HepG2 (cell line): ENCODE measurements at places on chromosomes 2 and 18. TPM values are rescaled to one million over a fixed set of nuclear protein-coding genes. Genes with fewer than 3 reads are reported as not detected.

The ICOS gene
- total RNA-seq, result not detected in 2 replicates

DNA sequence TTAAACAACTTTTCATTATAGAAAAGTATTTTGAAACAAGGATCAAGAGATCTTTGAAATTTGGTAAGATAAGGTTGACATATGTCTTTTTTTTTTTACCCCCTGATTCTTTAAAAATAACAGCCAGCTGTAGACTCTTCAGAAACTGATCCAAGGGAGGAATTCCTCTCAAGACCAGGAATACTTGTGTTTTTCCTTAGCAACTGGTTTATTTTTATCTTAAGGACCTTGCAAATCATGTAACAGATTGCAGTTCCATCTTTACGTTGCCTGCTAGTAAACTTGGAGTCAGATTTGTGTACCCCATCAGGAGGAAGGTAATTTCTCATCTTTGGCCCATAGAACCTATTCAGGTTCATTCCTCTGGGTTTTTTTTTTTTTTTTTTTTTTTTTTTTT lies 71.6 kb downstream of the BOLA3 start:
- H3K4me1 ChIP-seq, result no peaks in the 10 kb centered on the region

- H3K27ac ChIP-seq, result no peak overlapping the region
- H3K4me3 ChIP-seq, result no peak overlapping the region
- H3K4me1 ChIP-seq, result no peaks in the 10 kb centered on the region
- H3K36me3 ChIP-seq, result no peaks in the 10 kb centered on the region
- peaks cover 2% of the 10 kb centered on the region; the same call in 1 of the 2 replicates for H3K27me3 ChIP-seq
- DNase-seq, result no peak
These were observed 87.2 kb upstream of the SMAD2 start for GRCh38 chr18:48017635-48018034.

GRCh38 chr2:101625387-101625786 lies 72.1 kb upstream of the MAP4K4 start:
- peak; percentile 75 for DNase-seq
- no peaks in the 10 kb centered on the region for H3K36me3 ChIP-seq
- no peak overlapping the region for H3K27ac ChIP-seq
- no peak overlapping the region for H3K4me3 ChIP-seq
- H3K27me3 ChIP-seq, result no peaks in the 10 kb centered on the region

DNA sequence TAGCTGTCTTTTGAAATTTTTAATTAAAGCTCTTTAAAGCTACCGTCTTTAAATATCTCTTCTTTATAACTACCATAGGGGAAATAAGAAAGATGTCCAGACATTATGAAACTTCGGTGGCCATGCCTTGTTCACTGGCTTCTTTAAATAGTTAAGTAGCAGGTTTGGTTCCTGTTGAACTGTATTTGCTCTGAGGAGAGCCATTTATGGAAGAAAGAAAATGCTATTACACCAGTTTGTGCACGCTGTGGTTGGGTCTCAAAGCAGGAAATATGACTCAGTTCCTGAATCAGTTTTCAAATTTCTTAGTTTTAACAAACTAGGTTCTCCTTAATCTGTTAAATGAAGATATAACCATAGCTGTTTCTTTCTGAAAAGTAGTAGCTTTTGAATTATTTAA lies 12.2 kb downstream of the ARPC2 start:
- peak overlapping the region; percentile 4 for H3K27ac ChIP-seq
- DNase-seq, result no peak
- peaks cover 88% of the 10 kb centered on the region for H3K36me3 ChIP-seq
- no peaks in the 10 kb centered on the region for H3K27me3 ChIP-seq
